Glutamatergic neuron (in vitro differentiated cells): ENCODE measurements at places on chromosomes 6 and 20.
A peak's percentile ranks its signal among the peaks of the same experiment; 100 is the strongest.

- no peak for DNase-seq
Measured at GRCh38 chr6:115133790-115134189, 791.0 kb upstream of the HS3ST5 start.

DNA sequence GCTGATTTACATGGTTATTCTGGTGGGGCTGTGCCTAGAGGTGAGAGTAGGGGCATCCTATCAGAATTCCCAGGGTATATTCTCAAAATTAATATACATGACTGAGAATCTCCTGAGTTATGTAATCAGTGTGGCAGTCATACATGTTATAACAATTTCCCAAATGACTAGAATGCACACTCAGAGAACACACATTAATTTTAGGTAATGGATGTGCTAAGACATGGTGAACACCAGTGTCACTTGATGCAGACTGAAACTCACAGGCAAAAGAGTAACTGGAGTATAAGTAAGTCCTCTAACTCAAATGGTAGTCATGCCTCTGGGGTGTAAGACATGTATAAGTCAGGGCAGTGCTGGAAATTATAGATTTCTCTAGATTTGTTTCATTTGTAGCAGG, 1198.4 kb upstream of the CITED2 start:
- no peak for DNase-seq

GRCh38 chr6:155493026-155493693, 37.5 kb upstream of the NOX3 start:
- no peak for DNase-seq

DNA sequence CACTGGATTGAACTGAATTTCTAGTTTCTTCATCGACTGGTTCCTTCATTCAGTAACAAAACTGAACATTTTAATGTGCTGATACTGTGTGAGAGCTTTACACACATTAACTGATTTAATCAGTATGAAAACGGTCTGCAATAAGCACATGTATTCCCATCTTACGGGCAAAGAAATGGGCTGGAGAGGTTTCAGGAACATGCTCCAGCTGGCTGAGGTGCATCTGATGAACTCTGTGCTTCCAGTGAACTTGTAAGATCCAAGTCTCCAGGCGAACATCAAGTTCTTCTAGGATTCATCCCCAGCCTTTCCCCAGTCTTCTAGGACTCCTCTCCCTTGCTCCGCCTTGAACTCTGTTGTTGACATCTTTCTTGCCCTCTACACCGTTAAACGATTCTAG, 220.7 kb upstream of the AGPAT4 start:
- no peak for DNase-seq

- DNase-seq: no peak
Measured at GRCh38 chr20:53935344-53936084, 134.9 kb downstream of the BCAS1 start.

DNA sequence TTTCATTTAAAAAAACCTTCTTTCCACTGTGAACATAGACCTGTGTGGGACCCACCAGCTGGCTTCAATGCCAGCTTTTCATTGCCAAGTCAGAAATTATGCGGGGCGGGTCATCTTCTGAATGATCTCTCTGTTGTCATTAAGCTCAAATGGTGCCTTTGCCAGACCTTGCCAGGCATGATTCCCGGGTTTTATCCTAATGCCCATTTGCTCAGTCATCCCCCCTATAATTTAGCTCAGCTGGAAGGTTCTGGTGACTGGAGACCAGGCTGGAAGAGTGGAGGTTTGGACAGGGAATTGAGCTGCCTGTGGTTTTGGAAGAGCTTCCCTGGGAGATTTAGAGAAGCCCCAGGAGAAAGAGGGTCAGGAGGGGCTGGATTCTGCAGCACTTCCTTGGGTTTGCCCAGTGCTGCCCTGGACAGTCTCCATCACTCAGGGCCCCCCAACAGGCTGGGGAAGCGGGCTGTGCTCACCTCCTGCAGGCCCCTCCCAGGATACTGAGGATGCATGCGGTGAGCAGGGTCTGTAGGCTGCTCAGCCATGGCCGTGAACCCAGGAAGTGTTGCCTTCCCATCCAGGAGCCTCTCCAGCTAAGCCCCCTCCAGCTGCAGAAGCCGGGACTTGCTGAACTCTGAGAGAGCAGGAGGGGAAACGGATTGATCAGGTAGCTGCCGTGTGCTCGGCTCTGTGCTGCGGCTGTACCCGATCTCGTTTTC, 273.0 kb downstream of the CDH4 start:
- no peak for DNase-seq

DNA sequence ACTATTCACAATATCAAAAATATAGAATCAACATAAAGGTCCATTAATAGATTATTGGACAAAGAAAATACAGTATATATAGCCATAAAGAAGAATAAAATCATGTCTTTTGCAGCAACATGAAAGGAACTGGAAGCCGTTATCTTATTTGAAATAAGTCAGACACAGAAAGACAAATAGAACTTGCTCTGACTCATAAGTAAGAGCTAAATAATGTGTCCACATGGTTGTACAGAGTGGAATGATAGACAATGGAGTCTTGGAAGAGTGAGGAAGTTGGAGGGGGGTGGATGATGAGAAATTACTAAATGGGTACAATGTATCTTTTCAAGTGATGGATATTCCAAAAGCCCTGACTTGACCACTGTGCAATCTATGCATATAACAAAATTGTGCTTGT, 613.5 kb downstream of the PHF3 start:
- no peak for DNase-seq

DNA sequence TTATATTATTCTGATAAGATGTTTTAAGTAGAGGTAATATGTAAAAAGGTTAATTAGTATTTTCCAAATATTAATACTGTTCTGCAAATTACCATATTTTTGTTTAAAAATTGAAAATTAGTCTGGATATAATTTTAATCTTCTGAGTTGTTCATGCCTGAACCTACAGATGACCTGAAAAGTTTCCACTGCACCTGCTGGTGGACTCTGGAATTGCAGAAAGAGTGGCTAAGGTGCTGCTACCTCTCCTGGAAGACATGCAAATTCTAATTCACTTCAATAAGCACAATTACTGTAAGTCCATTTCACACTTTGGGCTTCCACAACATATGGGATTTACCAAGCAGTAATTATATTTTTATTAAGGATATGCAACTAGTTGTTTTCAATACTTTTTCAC, 77.7 kb upstream of the OLIG3 start:
- DNase-seq: peak; percentile 56
